H7 (cell line): ENCODE measurements at places on chromosomes 5 and 9.

GRCh38 chr9:77977210-77977611, 54.4 kb downstream of the GNAQ start:
- peak; percentile 20 for DNase-seq

DNA sequence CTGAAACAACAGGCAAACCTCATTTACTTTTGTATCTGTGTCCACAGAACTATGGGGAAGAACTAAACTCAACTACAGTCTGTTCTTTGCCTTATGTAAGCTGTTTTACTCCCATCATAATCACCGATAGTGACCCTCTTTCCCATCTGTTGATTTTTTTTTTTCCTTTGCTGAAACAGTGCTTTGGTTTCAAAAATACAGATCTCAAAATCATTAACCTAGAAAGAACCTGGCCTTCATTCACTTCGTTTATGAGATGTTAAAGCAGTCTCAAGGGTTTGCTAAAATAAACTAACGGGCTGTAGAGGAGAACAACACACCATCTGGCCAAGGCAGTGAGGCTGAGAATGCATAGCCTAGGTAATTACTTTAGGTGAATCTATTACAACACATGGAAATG, 706.6 kb upstream of the ZNF608 start:
- no peak for DNase-seq

- no peak for DNase-seq
These were observed 90.6 kb downstream of the PTCD2 start for GRCh38 chr5:72410688-72411295.

DNA sequence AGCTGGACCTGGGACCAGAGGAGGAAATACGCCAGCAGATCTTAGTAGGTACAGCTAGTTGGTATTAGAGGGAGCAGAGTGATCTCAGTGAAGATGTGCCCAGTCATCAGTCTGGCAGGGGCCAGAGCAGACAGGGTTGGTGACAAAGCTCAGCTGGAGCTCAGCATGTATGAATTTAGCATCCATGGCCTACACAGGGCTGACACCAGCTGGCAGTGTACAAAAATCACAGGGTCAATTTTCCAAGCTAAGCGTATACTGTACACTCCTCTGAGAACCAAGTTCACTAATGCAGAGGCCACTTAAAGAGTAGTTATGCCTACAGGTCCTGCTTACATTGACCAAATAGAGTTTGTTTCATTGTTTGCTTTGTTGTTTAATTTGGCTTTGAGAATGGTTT, 146.6 kb downstream of the SLC24A2 start:
- no peak for DNase-seq

DNA sequence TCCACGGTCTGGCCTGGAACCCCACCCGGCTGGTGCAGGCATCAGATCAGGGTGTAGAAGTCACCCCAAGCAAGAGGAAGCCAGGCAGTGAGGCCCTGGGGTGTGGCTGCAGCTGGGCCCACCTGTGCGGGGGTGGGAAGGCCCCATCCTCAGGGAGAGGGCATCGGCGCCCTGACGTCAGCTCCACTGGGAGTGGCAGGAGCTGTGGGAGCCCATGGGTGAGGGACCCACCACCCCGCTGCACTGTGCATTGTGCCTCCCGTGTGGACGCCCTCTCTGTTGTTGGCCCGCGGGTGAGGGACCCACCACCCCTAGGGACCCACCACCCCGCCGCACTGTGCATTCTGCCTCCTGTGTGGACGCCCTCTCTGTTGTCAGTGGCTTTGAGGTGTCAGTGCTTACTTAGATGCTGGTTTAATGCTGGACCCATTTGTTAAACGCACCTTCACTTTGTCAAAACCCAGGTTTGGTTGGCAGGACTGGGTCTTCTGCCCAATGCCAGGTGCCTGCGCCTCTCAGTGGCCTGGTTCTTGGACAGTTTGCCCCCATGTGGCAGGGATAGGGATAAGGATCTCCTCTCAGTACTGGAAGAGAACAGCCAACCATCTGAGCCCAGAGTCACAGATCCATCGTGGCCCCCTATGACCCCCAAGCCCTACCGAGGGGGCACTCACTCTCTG, 6.9 kb upstream of the EXOC3 start:
- peak; percentile 87 for DNase-seq

DNA sequence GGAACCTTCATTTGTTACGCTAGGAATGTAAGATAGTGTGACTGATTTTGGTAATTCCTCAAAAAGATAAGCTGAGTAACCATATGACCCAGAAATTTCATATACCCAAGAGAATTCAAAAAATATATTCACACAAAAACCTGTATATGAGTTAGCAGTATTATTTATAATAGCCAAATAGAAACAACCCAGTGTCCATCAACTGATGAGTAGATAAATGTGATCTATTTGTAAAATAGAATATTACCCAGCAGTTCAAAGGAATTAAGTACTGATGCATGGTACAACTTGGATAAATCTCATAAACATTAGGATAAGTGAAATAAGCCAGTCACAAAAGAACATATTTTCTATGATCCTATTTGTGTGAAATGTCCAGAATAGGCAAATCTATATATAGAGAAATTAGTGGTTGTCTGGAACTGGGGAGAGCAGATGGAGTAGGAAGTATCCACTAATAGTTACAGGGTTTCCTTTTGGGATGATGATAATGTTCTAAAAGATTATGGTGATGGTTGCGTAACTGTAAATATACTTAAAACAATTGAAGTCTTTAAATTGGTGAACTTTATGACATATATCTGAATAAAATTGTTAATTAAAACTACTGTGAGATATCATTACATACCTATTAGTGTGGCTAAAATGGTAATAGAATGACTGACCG, 10.2 kb downstream of the MARCHF6 start:
- DNase-seq: no peak

- no peak for DNase-seq
These were observed 15.1 kb downstream of the ANGPTL2 start for GRCh38 chr9:127107171-127107928.

- DNase-seq: no peak
These were observed 327.5 kb downstream of the EDIL3 start for GRCh38 chr5:84057211-84057610.

- no peak for DNase-seq
These were observed 2.6 kb upstream of the RFX3 start for GRCh38 chr9:3528451-3528850.
